ENCODE measurements at places on chromosomes 5 and 9. TPM values are rescaled to one million over a fixed set of nuclear protein-coding genes. Genes with fewer than 3 reads are reported as not detected.

CDC20B gene
- total RNA-seq = 0.16 TPM

BTF3 gene
- total RNA-seq = 1,023 TPM

GMCL2 gene
- not detected for total RNA-seq

SV2C gene
- not detected for total RNA-seq

ISL1 gene
- 0.09 TPM for total RNA-seq

NTRK2 gene
- total RNA-seq = not detected

PTPRD gene
- total RNA-seq = 0.26 TPM

GDF9 gene
- 0.21 TPM for total RNA-seq

ROR2 gene
- total RNA-seq = 2.9 TPM

CTSV gene
- total RNA-seq = 15.2 TPM

SIMC1 gene
- 13.8 TPM for total RNA-seq

LRRC70 gene
- 0.10 TPM for total RNA-seq

OR1J2 gene
- not detected for total RNA-seq

SLC9A3 gene
- total RNA-seq = 2.4 TPM

SLC34A1 gene
- total RNA-seq = not detected

PCDHA10 gene
- total RNA-seq = not detected

OBP2B gene
- not detected for total RNA-seq

ZNF462 gene
- 4.3 TPM for total RNA-seq

CSF1R gene
- 0.17 TPM for total RNA-seq

SLC34A3 gene
- total RNA-seq = 0.13 TPM

CATSPER3 gene
- total RNA-seq = 0.59 TPM

AIF1L gene
- 1.3 TPM for total RNA-seq

Measured in A549 treated with CpdA at 1 μM for 4 hours (cell line).